ENCODE measurements at places on chromosomes 16 and 17. TPM values are rescaled to one million over a fixed set of nuclear protein-coding genes. Genes with fewer than 3 reads are reported as not detected.

The ALOXE3 gene
- not detected for total RNA-seq

The CHRNE gene
- total RNA-seq, result 1.2 TPM

The NKD1 gene
- under 0.01 TPM for total RNA-seq

The MYL4 gene
- not detected for total RNA-seq

Measured in bronchial smooth muscle cell (primary cell).